Activated CD4-positive, CD25-positive, alpha-beta regulatory T cell treated with anti-CD3 and anti-CD28 coated beads, Interleukin-2, amount 50 U/mL, for 72 hours (primary cell): ENCODE measurements at places on chromosomes 3 and 15.

GRCh38 chr3:138031536-138031935 is 21.6 kb downstream of the CLDN18 start:
- no peak for DNase-seq

DNA sequence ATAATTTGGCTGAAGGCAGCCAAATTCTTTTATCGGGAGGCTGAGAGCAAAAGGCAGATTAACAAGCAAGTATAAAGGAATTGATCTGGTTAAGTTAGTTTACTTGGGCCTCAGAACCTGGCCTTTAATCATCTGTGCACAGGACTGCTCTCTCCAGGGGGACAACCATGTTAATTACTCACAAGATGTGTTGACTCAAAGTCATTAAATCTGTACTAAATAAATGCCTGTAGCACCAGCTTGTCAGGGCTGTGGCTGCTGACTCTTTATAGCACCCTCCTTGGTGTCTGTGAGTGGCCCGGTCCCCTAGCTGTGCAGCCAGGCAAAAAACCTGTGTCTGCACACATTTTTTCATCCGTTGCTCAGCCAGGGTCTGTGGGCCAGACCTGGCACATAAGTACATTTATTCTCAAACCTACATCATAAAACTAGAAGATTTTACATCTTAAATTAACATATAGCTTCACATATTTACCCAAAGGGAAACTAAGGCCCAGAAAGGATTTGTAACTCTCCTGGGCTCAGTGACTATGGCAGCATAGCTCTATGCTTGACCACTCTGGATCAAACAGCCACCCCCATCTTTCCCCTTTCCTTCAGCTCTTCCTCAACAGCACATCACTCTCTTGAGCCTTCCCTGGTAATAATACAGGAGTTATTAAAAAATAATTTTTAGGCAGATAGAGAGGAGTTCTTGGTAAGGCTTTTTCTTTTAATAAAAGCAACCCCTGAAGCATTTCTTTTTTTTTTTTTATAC is 51.4 kb downstream of the NCEH1 start:
- no peak for DNase-seq

DNA sequence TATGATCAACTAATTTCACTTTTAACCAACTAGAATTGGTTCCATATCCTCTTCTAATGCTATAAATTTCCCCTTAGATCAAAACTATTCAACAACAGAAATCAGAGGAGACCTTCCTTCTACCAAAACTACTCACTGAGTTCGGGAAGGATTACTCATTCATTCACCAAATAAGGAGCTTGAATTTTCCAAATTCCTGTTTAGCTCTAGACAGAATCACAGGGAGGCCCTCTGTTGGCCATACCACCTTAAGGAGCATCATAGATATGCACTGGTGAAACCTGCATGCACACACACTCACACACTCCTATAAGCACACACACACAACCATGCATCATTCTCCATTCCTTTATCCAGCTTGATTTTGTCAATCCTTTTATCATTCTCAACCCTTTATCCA is 49.0 kb downstream of the SUCLG2 start:
- no peak for DNase-seq

GRCh38 chr15:60394689-60395097 is 3.1 kb downstream of the ANXA2 start:
- DNase-seq, result no peak

GRCh38 chr15:77866596-77867125 is 210.8 kb downstream of the TBC1D2B start:
- DNase-seq, result no peak

GRCh38 chr3:37279236-37279635 is 104.9 kb upstream of the LRRFIP2 start:
- DNase-seq, result no peak

GRCh38 chr15:65396283-65396964 is 18.6 kb upstream of the IGDCC3 start:
- no peak for DNase-seq

GRCh38 chr3:94004301-94004910 is 24.0 kb downstream of the STX19 start:
- no peak for DNase-seq

- DNase-seq, result no peak
Measured at GRCh38 chr15:48553559-48553958, 92.0 kb downstream of the FBN1 start.

DNA sequence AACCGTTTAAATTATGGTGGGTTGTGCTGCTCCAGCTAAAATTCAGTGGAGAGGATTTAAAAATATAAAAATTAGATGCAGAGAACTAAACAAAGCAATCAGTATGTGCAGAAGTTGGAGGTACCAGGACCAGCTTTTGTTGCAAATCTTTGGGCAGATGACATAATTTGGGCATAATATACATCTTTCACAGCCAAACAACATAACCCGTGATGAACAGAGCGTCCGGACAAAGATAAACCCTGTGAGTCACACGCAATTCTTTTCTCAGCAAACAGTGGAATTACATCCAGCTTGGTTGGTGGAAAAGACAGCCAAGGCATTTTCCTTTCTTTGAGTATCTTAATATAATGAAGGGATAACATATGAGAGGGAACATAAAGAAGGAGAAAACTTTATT is 419.4 kb upstream of the ADAMTS9 start:
- no peak for DNase-seq

DNA sequence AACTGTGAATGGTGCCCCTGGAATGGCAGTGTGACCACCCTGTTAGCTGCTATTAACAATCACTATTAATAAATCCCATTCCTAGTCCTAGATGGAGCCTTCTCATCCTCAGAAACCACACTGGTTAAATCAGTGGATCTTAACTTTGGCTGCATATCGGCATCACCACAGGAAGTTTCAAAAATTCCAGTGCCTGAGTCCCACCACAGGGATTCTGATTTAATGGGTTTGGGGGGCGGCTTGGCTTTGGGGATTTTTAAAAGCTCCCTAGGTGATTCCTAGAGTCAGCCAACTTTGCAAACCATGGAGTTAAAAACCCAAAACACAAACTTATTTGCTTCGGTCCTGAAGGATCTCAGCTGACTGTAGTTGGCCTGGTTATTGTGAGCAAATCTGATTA is 3.1 kb downstream of the FAM107A start:
- DNase-seq, result no peak

DNA sequence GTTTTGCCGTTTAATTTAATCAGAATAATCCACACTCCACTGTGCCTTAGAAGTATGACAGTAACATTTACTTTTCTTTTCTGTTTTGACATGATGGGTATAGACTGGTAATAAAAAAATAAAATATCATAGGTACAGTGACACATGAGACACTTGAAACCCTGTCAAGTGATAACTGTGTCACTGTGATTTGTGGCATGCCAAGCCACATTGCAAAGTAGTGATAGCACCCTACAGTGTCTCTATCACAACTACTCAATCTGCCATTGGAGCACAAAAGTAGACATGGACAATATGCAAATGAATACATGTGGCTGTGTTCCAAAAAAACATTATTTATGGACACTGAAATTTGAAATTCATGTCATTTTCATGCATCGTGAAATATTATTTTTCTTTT is 22.5 kb downstream of the GATM start:
- DNase-seq, result no peak

DNA sequence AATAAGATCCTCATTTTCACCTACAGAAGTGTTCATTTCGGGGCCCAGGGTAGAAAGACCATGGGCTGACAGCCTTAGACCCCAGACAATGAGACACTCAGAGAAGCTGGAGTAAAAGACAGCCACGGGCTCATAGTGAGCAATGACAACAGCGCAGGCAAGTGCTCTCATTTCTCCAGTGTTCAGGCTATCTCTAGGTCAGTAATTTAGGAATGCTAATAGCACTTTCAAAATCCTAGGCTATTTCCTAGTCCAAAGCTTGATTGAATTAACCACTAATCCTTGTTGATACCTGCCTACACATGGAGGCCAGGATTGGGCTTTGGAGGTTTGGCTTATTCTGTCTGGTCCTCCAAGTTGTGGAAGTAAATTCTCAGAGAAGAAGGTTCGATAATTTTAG is 44.4 kb downstream of the FBN1 start:
- no peak for DNase-seq

DNA sequence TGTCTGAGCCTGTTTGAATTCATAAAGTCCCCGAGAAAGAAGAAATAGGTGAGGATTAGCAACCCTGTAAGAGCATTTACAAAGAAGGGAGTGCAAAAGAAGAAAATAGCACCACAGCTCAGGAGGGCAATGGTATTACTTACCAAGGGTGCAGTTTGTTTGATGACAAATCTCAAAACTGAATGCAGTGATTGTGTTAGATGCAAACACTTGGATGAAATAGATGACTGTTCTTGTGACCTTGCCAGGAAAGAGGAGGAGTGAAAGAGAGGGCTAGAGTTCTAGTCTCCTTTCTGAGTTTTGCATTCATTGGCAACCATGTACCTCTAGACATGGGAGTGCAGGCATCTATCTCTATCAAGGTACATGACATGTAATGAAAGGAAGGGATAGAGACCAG is 1030.8 kb upstream of the CFAP20DC start:
- DNase-seq, result no peak

DNA sequence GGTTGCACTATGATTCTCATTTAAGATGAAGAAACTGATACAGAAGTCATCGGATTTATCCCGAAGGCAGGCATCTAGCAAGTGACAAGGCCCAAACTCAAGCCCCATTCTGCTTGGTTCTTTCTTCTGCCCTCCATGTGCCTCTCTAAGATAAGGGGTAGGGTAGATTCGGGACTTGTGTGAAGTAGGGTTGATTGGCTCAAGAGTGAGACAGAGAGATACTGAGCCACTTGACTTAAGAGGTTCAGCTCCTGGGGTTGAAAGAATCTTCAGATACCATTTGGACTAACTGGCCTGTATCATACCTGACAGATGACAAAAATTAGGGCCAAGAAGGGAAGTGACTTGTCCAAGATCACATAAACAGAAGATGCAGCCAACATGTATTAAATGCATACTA is 891 bp downstream of the RFT1 start:
- no peak for DNase-seq

DNA sequence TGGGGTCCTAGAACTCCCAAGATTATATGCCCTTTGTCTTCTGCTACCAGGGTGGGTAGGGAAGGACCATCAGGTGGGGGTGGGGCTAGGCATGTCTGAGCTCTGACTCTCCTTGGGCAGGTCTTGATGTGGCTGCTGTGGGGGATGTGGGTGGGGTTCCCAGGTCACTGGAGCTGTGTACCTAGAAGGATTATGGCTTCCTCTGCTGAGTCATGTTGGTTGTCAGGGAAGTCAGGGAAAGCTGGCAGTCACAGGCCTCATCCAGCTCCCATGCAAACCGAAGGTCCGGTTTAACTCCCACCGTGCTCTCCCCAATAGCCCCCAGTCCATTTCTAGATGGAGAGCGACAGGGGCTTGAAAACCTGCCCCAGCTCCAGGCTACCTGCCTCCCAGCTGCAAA is 35.2 kb downstream of the EID1 start:
- DNase-seq, result no peak
